GM13977 (cell line): ENCODE measurements at places on chromosomes 16 and 17.

DNA sequence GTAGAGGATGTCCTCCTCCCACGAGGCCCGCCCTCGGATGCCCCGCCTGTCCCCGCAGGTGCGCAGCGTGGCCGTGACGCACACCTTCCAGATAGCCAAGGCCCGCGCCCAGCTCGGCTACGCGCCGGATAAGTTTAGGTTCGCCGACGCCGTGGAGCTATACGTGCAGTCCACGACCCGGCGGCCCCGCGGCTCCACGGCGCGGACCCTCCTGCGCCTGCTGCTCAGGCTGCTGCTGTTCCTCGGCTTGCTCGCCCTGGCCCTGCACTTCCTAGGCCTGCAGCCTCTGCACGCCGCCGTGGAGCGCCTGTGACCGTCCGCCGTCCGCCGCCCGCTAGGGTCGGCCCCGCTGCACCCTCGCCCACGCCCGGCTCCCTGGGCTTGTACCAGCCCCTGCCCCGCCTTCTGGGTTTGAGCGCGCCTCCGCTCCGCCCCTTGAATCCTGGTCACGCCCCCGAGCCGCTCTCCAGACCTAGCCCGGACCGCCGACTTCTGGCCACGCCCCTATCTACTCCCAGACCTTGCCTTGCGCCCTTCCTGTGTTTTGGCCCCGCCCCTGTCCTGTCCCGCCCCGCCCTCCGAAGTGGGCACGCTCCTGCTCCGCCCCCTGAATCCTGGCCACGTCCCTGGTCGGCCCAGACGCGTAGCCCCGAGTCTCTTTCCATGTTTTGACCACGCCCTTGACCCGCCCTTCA, 15.8 kb upstream of the EEF2K start:
- peak; percentile 94 for DNase-seq

DNA sequence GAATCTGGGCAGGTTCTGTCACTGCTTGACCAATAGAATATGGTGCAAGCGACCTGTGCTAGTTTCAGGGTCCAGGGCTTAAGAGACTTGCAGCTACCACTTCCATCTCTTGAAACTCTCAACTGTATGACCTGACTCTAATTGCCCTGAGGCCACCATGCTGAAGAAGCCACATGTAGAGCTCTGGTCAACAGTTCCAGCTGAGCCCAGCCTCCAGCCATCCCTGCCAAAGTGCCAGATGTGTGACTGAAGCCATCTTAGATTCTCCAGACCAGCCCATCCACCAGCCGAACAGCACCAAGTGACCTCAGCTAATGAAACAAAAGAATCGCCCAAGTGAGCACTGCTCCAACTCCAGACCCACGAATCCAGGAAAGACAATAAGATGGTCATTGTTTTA, 3.4 kb upstream of the MT2A start:
- DNase-seq: no peak

DNA sequence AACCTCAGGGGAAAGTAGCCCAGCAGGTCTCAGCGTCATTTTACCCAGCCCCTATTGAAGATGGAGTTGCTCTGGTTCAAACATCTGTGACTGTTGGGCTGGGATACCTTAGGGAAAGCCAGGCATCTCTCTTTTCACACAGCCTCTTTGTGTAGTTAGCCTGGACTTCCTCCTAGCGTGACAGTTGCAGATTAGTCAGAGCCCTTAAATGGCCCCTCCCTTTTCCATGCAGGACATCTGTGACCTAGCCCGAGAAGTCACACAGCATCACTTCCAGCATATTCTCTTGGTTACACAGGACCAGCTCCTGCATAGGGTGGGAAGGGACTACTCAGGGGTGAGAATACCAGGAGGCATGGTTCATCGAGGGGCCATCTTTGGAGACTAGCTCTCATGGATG, 375.0 kb upstream of the RBFOX1 start:
- DNase-seq: no peak

DNA sequence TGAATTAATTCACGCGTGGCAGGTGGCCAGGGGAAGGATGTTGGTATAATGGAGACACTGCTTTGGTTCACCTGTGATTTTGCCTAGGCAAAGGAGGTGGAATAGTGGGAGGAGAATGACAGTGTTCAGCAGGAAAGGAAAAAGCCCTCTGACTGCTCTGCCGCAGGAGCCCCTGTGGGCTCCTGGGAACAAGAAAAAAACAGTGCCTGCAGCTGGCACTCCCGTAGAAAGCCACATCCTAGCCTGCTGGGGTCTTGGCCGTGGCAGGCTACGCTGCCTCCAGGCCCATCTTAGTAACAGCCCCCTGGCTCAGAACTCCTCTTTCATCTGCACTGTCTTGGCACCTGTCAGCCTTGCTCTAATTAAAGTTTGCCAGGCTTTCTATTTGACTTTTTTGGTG, 20.6 kb downstream of the ADORA2B start:
- DNase-seq: no peak

GRCh38 chr17:65485388-65486299, 75.8 kb downstream of the AXIN2 start:
- DNase-seq: no peak

DNA sequence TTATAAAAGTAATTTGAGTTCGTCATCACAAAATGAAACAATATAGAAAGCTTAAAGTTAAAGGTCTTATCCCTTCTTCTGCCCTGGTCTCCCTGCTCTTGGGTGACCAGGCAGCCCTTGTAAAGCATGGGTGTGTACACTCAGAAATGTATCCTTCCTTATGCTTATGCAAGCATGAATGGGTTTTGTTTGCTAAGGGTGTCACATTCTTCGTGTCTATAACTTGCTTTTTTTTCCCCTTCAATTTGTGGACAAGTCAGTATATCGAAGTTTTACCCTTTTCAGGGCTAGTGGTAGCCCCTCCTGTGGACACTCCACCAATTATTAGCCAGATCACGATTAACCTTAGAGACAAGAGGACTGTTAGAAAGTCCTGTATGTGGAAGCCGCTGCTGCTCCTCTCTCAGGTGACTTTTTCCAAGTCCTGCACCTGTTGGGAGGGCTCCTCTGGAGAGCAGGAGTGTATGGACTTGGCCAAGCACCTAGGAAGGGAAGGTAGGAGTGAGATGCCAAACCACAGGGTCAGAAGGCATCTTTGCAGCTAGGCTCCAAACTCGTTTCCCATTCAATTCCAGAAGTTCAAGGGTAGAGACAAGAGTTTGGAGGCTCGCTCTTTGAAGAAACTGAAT, 50.9 kb downstream of the LDHD start:
- DNase-seq: no peak

DNA sequence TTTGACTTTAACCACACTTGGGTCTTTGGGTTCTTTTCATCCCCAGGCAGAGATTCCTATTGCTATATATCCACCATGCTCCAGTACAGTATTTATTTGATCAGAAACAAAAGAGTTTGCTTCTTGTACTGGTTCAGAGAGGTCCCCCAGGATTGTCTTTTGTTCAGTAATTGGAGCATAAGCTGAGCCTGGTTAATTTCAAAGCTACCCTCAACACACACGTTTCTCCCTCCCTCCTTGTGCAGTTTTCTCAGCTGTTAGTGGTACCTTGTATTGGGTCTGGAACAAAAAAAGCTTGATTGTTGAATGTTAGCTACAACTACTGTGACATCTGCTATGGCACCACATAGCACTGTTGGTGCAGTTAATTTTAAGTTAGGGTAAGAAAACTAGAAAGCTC, 50.0 kb downstream of the NUP93 start:
- no peak for DNase-seq

- no peak for DNase-seq
These were observed 162.3 kb downstream of the MSI2 start for GRCh38 chr17:57418463-57419246.

GRCh38 chr17:40175928-40176753, 1.1 kb upstream of the RAPGEFL1 start:
- no peak for DNase-seq

GRCh38 chr17:71527311-71527710, 593.5 kb upstream of the SOX9 start:
- no peak for DNase-seq

DNA sequence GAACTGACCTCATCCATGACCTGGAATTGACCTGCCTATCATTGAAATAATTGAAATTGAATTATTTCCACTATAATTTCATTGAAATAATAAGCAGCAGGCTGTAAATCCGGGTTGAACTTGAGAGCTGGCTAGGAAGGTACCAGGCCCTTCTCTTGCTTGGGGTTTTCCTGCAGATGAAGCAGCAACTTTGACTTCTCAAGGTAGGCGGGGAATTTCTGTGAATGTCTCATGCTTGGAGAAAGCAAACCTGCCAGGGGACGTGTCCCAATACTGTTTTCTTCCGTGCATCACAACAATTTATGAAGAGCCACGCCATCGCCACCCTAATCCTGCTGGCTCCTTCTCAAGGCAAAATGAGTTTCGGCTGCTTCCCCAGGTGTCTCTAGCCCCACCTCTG, 97.5 kb upstream of the XYLT1 start:
- no peak for DNase-seq

GRCh38 chr16:18827890-18828289, 26.5 kb upstream of the ARL6IP1 start:
- no peak for DNase-seq

DNA sequence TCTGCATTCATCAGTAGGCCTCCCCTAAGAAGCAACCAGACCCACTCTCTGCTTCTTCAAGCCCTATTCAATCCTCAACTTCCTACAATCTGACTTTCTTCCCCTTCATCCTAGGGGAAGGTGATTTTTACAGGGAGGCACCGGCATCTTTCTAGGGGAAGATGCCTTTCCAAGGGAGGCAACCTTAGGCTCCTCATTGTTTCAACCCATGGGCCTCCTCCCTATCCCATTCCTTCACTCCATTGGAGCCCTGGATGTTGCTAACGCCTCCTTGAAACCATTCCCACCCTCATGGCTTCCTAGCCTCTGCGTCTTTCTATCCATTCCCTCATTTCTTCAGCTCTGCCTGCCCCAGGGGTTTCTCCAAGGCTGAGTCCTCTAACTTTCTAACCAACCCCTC, 2.7 kb upstream of the CUEDC1 start:
- DNase-seq: no peak

- no peak for DNase-seq
These were observed 8.6 kb downstream of the BAHCC1 start for GRCh38 chr17:81403671-81404534.

DNA sequence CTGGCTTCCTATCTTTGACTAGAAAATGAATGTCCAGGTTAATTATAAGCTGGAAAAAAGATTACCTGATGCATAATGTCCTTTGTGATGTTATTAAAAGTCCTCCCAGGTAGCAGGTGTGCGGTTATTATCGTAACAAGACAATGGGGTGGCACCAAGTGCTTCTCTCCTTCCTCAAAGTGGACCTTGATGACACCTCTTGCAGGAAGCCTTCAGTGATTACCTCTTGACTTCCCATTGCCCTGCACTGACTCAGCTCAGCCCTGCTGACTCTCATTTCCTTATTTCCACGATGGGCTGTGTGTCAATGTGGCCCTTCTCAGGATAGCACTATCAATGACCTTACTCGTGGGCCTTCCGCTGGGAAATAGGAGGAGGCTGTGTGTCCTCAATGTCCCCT, 477.4 kb upstream of the CCL2 start:
- DNase-seq: no peak

DNA sequence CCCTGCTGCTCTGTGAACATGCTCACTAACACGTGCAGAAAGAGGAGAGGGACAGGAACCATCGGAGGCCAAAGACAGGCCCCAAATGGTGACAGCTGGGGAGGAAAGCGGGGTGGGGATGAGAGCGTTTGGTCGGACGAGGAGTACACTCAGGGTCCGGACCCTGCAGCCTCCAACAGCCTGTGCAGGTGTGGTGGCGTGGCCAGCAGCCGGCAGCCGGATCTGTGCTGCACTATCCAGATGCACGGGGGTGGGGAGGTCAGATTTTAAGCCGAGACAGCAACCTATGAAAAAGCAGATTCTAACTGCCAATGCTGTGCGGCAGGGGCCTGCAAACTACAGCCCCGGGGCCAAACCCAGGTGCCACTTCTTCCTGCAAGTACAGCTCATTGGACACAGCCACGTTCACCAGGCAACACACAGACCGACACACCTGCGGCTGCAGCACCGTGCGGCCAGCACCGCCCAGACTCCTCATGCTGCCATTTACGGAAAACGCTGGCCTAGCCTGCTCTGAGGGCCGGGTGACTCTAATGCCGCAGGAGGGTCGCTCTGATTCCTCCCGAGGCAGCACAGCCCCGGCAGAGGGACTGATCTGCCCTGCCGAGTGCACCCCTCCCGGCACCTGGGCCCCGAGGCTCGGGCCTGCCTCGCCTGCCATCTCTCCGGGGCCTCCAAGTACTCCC, 21.2 kb downstream of the SLC16A3 start:
- DNase-seq: no peak

- DNase-seq: no peak
These were observed 11.4 kb downstream of the HSD3B7 start for GRCh38 chr16:30996324-30996984.

GRCh38 chr16:12390074-12390605, 413.5 kb downstream of the CPPED1 start:
- no peak for DNase-seq
